ENCODE measurements at places on chromosomes 12 and 14.

DNA sequence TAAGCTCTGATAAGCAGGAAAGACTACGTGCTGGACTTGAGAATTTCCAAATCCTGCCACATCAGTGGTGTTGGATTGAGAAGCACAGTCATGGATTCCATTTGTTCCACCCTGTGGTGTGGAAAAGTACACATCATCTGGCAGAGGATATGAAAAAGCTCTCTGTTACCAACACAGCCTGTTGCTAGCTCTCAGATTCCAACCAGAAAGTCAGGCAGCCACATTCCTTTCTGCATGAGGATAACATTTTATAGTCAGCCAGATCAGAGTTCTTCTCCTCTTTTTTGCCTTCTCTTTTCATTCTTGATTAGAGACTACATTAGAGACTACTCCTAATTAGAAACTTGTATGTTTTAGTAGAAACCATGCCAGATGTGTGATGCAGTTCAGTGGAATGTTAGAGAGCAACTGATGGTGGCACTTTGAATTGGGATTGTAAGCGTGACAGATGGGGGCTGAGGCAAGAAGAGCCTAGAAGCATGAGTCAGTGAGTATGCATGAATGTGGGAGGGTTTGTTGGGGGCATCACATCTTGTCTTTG lies 61.2 kb upstream of the STXBP6 start:
- peak; percentile 98 for DNase-seq

- DNase-seq: no peak
These were observed 22.9 kb downstream of the CCDC92 start for GRCh38 chr12:123949770-123950165.

GRCh38 chr12:91191513-91192111 lies 9.0 kb upstream of the DCN start:
- no peak for DNase-seq

- peak; percentile 83 for DNase-seq
These were observed 106.0 kb upstream of the FAR2 start for GRCh38 chr12:29043069-29043468.

DNA sequence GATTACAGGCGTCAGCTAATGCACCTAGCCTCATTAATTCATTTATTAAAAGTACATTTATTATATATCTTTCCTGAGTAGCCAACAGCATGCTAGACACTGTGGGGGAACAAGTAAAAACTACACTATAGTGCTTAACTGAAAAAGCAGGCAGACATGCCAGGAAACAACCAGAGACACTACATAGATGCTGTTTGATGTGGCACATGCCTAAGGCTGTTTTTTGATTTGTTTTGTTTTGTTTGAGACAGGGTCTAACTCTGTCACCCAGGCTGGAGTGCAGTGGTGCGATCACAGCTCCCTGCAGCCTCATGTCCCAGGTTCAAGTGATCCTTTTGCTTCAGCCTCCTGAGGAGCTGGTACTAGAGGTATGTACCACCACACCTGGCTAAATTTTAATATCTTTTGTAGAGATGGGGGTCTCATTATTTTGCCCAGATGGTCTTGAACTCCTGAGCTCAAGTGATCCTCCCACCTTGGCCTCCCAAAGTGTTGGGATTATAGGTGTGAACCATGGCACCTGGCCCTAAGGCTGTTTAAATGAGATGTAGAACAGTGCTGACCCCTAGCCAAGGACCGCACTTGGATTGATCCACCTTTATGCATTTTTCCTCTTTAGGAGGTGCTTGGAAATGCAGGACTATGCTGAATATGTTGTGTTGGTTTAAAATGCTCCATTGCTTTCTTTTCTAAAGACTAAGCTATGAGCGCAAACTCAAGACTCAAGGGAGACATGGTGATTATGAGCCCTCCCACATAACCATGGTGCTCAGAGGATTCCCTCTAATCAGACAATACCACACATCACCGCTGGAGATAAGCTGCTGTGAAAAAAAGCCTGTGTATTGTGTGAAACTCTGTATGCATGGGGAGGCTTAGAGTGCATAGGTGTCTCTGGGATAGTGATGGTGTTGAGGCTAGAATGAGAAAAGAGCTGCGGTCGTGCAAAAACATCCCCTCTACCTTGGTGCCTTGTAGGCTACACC lies 10.5 kb upstream of the C14orf93 start:
- no peak for DNase-seq

DNA sequence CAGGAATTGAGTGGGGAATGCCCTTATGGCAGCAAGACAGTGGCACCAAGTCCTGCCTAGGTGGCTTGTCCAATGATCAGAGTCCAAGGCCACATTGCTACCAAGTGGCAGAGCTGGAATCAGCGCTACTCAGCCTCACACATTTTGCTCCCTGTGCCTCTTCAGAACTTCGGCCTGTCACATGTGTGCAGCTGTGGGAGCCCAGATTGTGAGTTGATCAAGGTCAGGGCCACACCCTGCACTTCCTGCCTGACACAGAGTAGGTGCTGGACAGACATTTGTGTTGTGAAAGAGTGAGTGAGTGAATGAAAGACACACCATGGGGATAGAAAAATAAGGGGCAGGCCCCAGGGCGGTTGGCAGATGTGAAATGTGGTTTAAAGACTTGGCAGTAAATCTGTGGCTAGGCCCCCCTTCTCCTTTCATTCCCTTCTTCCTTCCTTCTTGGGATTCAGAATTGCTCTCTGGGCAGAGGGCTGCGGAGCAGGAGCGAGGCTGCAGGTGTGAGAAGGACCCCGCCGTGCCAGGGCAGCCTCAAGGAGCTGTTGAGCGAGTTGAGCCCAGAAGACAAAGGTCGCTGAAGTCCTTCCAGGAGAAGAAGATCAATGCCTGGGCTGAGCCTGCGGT lies 83.5 kb downstream of the SLC25A47 start:
- DNase-seq: peak; percentile 27

DNA sequence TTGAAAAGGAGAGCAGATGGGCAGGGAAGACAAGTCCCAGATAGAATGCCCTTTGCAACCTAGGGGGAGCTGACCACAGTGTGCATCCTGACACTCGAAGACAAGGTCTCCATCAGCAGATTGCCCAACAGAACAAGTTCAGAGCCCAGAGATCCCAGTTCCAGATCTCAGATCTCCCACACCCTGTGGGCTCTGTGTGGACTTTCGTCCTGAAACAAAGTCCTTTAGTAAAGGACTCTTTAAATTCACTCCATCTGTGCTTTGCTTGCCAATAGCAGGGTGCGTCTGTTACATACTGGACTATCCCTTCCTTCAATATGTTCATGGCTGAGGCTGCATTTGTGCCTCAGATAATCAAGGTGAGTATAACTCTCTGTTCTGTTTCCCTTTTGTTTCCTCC lies 8.7 kb upstream of the C1RL start:
- DNase-seq: no peak

DNA sequence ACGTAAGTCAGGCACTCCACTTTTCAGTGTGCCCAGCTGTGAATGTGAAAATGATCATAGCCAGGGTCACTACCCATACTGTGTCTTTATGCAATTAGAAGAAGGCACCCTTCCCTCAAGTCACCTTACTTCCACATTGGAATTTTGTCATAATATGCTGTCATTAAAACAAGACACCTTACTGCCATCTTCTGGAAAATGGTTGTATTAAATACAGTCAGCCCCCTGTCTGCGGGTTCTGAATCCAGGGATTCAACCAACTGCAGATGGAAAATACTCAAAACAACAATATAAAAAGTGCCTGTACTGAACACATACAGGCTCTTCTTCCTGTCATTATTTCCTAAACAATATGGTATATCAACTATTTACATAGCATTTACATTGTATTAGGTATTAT lies 70.2 kb upstream of the TBX5 start:
- DNase-seq: peak; percentile 81

DNA sequence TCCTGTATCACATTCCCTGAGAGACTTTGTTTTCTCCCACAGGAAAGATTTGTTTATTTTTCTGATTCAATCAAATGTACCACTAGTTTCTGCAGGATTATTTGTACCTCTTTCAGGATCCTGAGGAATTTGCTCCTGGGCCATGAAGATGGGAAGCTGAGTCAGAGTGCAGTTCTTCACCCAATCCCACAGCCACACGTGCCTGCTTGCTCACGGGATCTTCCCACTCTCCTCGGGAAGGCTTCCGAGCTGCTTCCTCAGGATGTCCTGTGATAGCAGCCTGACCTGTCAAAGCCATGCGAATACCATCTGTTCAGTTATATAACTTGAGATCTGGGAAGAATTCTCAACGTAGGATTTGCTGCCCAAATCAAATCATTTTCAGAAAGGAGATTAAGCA lies 41.8 kb upstream of the HIF1A start:
- DNase-seq: peak; percentile 88

DNA sequence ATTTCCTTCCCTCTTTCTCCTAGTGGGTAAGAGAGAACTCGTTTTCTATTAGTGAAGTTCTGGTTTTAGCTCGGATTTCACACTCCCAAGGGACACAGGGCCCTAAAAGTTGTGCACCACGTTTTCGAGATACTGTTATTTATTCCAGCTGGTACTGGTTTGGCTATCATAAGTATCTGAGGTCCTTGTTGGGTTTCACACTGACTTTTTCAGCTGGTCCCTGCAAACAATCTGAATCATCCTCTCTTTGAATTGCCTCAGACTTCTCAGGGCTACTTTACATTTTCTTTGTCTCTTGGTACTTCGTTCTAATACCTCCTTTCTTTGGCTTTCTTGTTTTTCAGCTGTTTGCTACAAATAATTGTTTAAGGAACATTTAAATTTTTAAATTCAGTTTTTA lies 75.7 kb downstream of the SCN8A start:
- DNase-seq: no peak

DNA sequence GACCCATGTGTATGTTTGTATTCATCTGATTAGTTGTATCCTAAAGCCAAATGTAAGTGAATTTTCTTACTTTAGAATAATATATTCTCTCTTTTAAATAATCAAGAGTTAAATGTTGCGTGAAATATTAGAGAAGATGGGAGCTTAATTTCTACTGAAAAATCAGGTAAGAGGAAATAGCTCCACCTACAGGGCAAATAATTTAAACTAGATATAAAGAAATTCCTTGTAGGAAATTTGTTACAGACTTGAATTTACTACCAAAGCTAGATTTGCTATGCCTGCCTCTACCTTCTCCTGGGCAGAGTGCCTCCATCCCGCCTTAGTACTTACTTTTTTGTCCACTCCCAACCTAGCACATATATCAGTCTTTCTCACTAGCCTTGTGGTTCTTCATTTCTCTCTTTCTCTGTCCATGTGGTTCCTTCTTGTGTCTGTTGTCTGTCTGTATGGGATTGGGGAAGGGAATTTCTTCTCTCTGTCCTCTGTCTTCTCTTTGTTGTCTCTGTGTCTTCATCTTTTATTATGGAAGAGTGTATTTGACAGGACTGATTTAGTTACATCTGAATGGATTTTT lies 44.7 kb downstream of the PALS1 start:
- peak; percentile 62 for DNase-seq

DNA sequence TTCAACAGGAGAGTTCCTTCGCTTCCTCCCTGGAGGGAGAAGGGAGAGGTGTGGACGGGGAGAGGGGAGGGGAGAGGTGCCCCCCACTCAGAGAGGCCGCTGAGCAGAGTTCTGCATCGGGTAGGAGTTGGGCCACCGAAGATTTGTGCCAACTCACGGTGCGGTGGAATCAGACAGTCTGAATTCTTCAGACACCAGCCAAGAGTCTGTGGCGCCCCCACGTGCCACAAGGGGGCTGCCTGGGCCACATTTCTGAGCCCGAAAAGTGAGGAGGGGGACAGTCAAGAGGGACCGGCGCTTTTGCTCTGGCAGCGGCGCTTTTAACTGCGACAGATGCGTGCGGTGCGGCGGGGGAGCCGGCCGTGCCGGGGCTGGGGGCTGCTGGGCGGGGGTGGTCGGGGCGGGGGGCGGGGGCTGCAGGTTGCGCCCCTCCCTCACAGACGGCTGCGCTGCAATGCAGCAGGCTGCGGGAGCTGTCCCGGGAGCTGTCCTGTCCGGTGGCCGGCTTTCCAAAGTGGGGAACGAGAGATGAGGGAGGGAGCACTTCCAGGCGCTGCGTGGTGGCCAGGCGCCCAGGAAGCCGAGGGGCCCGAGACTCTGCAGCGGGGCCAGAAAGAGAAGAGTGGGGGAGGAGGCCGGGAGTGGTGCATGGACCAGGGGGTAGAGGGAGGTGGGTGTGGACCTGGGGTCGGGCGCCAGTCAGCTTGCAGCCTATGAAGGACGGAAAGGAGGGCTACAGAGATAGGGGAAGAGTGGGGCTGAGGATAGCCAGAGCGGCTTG lies 975 bp upstream of the RTL1 start:
- peak; percentile 13 for DNase-seq

DNA sequence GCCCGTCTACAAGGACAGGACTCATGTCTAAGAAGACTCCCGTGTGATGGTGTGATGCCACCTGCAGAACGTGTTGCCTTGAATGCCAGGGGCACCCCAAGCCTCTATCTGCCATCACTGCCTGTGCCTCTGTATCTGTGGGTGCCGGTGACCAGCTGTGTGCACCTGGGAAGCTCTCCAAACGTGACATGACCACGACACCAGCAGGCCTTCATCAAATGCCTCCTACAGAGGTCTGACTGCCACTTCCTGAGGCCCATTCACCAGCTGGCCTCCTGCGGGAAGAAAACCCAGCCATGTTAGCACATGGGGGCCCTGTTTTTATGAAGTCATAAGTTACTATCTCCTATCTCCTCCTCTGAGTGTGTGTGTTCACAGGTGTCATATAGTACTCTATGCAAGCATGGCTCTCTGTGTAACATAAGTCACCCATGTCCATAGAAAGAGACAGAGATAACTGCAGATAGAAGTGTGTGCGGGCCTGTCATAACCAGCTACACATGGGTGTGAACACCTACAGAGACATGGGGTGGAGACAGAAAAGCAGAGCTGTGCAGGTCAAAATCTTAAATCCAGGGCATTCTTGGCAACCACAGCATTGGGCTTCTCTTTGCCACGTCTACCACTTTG lies 18.3 kb upstream of the SERPINA4 start:
- no peak for DNase-seq

DNA sequence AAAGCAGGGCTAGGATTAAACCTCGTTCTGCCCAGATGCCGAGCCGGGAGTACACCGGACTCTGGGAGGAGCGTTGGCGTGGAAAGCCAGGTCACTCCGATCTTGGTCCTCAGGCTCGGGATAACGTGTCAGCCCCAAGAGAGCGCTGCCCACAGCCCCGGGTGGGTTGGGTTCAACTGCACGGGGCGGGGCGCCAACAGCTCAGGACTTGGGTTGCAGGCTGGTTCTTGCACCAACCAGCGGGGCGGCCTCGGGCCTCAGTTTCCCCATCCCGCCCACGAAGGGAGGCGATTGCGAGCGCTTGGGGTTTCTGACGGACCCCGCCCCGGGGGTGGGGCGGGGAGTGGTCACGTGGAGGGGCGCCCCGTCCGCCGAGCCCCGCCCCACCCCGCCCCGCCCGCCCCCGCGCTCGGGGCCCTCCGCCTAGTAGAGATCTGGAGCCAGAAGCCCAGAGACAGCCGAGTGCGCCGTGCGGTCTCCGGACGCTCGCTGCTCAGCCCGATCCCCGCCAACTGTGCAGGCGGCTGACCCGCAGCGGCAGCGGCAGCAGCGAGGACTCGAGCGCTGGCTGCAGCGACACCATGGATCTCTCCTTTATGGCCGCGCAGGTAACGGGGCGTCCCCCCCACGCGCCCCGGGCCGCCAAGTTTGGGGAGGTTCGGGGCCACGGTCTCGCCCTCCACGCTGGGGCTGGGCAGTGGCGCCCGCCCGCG lies at the start of gene C14orf132:
C14orf132 (plus strand) TSS at position 443 of the 713 bp plus-strand sequence; CDS start at position 582, 139 bp downstream.
- DNase-seq: peak; percentile 89
